Activated T-cell treated with anti-CD3 and anti-CD28 coated beads for 1 hour (primary cell): ENCODE measurements at places on chromosomes 5 and 9.

GRCh38 chr5:168513861-168514428, 15.2 kb upstream of the FBLL1 start:
- no peak for DNase-seq

DNA sequence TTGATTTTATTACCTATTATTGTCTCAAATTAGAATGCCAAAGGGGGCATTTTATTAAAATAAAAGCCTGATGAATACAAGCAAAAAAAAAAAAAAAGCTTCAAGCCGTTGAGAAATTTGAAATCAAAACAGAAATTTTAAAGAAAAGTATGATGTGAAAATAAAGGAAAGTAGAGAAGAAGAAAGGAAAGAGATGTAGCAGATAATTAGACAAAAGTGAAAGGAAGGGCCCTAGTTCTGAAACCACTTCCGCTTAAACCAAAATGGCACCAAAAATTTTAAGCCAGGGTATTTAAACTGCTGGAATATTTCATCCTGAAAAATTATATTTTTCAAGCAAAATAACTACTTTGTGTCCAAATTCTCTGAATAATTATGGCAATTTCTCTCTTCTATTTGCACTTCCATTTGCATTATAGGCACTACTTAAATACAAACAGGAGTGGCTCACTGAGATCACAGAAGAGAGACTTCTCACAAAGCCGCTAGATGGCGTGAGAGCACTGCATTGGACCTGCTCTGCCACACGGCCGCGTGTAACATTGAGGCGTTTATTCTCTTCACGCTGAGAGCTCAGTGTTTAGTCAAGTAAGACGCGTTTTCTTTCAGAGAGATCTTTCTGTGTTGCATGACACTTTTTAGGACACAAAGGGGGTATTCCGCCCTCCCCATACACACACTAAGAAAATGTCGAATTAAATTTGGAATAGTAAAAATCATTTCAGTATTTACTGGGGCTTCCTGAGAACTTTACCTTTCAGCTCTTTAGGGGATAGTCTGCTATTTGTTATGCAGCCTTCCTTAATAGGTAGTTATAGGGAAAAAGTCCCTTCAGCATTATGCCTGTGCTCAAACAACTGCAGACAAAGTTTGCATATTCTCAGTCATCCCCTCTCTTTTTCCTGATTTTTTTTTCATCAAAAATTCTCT, 368.4 kb upstream of the CCNH start:
- DNase-seq = peak; percentile 71

DNA sequence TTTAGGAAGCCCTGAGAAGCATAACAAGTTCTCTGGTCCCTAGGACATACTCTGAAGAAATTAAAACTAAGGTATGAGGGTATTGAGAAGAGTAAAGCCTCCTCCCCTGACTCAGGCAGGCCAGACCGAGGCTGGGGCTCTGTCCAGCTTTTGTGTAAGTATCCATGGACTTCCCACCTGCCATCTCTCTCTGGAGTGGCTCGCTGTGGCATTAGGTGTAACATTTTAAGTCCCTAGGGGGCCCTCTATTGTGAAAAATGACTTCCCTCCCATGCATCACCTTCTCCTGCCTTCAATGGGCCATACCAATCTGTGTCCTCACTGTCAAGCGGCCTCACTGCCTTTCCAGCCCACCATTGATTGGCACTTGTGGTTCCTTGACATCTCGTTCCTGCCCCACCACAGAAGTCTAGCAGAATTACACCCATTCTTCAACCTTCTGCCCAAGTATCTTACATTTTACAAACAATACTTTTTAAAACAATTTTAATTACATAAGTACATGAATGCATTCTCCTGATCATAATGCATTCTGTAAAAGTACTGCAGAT, 205.5 kb downstream of the SLIT3 start:
- no peak for DNase-seq

DNA sequence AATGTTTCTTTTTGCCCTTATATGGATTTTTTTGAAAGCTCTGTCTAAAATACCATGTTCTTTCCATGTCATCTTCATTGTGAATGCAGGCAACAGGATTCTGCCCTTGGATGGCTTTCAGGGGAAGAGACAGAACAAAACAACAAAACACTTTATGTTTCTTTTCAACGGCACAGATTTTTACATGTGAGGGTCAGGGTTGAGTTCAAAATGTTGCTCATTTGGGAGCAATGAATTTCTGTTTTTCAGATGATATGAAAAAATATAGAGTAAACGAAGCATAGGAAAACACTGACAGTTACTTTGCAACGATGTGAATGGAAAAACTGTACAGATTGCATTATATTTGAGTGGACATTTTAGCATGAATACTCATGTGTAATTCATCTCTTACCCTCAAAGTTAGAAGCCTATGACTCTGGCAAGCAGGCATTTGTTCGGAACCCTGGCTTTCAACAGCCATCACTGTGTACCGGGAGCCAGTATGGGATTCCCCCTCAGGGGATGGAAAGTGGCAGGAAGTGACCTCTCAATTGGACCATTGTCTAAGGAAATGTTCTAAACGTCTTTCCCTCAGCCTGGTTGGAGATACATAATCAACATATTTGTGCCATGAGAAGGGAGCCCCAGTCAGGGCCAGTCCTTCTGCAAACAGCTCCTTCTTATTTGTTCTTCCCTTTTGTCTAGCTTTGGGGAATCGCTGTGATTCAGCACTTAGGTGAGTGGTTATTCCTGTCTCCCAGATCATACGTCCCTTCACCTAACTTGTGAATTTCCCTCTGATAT, 153.9 kb upstream of the MEF2C start:
- DNase-seq = no peak

DNA sequence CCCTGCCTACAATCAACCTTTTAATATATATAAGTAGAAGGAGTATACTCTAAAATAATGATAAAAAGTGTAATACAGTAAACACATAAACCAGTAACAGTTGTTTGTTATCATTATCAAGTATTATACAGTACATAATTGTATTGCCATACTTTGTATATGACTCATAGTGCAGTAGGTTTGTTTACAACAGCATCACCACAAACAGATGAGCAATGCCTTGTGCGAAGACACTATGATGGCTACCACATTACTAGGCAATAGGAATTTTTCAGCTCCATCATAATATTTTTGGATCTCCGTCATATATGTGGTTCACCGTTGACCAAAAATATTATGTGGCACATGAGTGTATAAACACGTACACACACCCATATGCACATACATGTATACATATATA, 69.7 kb upstream of the APC start:
- no peak for DNase-seq

DNA sequence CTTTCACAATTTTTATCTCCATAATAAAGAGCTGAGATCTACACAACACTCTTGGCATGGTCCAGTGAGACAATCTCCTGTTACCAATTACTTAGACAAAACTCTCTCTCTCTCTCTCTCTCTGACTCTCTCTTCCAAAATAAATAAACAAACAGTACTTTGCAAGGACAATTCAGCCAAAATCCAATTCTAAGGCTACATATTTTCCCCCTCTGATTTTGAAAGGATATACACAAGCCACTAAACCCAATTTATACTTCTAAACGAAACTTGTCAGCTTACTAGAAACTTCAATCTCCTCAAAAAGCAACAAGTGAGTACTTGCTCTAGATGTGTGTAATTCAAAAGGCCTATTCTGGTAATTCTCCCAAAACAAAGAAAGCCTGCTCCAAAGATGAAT, 26.3 kb upstream of the TNPO1 start:
- DNase-seq = no peak

DNA sequence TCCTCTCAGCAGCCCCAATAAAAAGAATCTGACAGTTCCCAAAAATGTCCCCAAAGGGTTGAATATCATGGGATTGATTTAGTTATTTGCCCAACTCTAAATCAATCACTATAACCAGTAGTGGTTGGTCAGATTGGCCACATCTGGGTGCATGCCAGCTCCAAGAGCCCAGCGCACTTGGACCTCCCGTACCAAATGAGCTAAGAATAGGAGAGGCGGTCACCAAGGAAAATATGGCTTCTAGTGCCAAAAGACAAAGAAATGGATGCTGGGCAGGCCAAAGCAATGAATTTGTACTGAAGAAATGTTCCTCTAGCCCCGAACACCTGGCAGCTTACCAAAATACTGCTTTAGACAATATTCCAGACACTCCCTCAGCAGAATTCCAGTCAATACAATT, 80.3 kb downstream of the RCL1 start:
- DNase-seq = no peak

- DNase-seq = no peak
These were observed 332.4 kb upstream of the EFNA5 start for GRCh38 chr5:108003178-108003577.

DNA sequence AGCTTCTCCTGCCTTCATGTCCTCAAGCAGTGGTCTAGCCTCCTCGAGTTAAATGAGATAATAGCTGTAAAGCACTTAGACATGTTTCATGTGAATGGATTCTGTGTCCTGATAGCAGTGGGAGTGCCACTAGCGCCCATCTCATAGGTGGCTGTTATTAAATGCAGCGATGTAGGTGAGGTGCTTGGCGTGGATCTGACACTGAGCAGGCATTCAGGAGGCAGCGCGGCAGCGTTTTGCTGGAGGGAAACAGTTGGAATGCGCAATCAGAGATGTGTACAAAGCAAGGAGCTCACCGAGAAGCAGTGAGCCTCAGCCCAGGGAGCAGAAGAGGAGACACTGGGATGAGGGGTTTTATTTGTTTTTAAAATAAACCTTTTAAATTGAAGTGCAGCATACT, 106.6 kb downstream of the RGS3 start:
- no peak for DNase-seq

DNA sequence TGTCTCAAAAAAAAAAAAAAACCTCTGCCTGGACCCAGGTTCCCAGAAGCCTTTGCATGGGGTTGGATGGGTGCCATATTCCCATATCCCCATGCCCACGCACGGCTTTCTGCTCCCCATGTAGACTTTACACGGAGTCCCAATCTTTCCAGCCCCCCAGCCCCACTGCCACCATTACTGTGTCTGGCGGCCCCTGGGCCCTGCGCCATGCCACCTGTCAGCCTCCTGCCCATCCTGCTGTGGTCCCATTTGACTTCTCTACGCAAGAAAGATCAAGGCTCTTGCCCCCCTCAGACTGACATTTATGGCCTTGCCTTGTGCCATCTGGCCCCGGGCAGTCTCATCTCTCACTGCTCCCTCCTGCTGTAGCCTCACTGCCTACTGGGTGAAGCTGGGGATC, 6.5 kb upstream of the AK1 start:
- DNase-seq = no peak

- no peak for DNase-seq
These were observed 18.1 kb downstream of the LCP2 start for GRCh38 chr5:170279459-170279817.

- DNase-seq = no peak
These were observed 125.6 kb downstream of the PAPPA start for GRCh38 chr9:116279230-116279629.

DNA sequence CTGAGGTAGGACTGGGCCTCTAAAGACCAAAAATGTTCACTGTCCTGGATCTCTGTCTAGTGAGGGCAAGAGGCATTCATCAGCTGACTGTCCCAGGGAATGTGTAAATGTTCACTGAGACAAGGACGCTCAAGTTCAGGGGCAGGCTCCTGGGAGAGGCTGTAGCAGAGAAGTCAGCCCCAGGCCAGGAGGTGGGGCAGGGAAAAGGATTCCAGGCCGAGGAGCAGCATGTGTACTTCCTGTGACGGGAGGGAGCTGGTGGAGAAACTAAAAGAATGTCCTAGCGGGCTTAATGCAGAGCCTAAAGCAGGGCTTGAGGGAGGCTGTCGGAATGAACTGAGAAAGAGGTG, 205.8 kb downstream of the GABBR2 start:
- DNase-seq = no peak

- no peak for DNase-seq
These were observed 59.2 kb downstream of the GADD45G start for GRCh38 chr9:89664010-89664409.

DNA sequence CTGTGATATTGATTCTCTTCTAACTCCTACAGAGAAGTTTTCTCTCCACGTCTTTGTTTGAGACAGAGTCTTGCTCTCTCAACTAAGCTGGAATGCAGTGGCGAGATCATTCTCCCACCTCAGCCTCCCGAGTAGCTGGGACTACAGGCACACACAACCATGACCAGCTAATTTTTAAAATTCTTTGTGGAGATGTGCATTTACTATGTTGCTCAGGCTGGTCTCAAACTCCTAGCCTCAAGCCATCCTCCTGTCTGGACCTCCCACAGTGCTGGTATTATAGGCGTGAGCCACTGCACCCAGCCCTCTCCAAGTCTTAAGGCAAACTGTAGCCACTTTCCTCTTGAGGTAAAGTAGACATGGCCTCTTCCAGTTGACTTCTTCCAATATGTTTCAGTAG, 72.2 kb downstream of the SNX18 start:
- no peak for DNase-seq

DNA sequence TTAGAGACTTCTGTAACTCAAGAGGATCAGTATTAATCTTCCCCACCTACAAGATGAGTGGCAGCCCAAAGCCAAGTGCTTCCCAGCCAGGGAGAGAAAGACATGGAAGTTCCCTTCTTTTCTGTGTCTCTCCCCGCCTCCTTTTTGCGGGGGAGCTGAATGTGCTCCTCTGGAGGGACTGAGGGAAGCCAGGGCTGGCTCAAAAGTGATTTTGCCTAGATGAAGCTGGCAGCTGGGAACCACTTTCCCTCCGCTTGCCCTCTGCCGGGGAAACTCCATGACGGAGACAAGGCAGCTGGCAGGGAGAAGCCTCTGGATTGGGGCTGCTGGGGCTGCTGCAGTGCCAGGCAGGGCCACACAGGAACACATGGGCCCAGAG, 24.4 kb downstream of the EGR1 start:
- no peak for DNase-seq

- DNase-seq = no peak
These were observed 25.1 kb upstream of the PRDM12 start for GRCh38 chr9:130639124-130639765.

DNA sequence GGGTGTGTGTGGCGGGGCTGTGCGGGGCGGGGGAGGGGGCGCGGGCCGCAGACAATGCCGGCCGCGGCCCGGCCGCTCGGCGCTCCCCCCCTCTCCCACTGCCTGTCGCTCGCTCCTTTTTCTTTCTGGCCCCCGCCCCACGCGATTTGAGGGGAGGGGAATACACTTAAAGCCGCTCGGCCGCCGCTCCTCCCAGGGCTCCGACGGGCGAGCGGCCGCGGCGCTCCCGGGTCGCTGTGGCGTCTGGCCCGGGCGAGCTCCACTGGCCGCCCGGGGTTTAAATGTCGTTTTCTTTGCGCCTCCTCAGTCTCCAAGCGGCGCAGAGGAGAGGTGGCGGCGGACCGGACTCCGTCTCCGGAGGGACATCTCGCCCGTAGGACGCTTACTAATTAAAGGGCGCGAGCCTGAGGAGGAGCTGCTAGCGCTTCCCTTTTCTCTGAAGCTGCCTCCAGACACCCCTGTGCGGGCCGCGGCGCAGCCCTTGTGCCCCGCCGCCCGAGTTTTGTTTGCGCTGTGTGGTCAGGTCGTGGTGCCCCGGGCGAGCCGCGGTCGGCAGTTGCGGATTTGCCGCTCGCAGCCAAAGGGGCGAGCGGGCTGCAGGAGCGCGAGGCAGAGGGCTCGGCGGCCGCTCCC, 1.4 kb downstream of the ZSWIM6 start:
- no peak for DNase-seq
